ENCODE measurements at places on chromosomes 16 and 17.

GRCh38 chr17:37197336-37197735 is 178.4 kb upstream of the C17orf78 start:
- no peak for DNase-seq

GRCh38 chr16:89491238-89491869 is 993 bp upstream of the ANKRD11 start:
- DNase-seq: no peak

DNA sequence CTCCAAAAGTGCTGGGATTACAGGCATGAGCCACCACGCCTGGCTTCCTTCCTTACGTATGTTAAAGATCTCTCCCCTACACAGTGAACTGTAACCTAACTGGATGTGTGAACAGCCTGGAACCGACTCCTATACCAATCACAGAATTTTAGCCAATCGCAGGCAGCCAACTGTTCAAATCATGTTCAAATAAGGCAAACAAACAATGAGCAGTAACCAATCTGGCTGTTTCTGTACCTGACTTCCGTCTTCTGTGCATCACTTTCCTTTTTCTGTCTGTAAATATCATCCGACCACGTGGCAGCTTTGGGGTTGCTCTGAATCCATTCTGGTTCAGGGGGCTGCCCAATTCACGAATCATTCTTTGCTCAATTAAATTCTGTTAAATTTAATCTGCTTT is 27.5 kb downstream of the TEKT5 start:
- DNase-seq: no peak

DNA sequence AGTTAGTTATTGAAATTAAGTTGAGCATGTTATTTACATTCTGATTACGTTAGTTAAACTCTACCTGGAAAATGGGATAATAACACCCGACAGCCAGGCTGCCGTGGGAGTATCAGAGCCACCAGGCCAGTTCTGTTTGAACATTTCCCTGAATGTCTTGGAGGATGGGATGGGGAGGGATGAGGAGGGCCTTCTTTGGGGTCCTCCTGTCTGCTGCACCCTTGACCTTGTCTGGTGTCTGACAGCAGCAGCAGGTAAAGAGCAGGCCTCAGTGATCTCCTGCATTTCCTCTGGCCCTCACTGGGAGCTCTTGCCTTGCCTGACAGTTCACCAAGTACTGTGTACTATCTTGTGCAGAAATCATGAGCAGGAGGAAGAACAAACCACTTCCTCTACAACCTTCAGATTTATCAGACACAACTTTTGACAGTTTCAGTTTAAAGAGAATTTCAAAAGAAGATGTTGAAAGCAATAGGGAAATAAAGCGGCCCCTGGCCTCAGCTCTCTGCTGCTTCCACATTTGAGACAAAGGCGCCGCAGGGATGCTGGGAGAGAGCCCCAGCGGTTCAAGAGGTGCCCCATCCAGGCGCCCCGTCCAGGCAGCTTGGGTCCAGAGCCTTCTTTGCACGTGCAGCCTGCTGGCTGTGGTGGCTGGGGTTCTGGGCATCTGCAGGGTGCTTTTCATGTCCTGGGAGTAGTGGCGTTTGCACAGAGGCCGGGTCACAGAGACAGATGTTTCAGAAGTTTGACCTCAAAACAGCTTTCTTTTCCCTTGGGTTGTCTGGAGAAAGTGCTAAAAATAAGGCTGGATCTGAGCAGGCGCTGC is 25.3 kb downstream of the CMIP start:
- no peak for DNase-seq

- DNase-seq: no peak
Observed at GRCh38 chr17:83004791-83005380, 74.5 kb upstream of the METRNL start.

- no peak for DNase-seq
Observed at GRCh38 chr17:48122665-48123045, 15.1 kb downstream of the SNX11 start.

GRCh38 chr16:52563767-52564611 is 17.0 kb upstream of the TOX3 start:
- no peak for DNase-seq

DNA sequence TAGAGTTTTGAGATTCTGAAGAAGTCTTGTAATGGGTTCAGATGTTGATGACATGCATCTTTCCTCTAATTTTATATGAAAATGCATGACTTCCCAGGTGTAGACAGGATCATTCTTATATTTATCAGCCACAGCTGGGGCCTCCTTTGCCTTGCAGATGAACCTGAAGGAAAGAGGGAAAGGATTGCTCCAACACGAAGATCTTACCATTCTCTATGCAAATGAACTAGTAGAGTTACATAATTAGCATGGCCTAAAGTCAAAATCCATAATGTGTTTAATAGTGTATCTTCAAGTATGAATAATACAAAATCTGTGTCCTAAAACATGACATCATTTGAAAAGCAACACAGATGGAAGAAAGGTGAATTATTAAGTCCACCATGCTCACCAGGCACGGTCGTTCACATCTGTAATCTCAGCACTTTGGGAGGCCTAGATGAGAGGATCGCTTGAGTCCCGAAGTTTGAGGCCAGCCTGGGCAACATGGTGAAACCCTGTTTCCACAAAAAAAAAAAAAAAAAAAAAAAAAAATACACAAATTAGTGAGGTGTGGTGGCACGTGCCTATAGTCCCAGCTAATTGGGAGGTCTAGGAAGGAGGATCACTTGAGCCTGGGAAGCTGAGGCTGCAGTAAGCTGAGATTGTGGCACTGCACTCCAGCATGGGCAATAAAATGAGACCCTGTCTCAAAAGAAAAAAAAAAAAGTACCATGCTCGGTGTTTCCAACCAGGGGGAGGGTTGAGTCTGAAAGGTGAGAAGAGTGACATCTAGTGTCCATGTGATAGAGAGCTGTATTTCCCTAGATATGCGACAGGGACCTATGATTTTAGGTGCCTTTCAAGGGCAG is 6.3 kb downstream of the VWA3A start:
- peak; percentile 40 for DNase-seq

GRCh38 chr17:30344283-30345088 is 10.6 kb upstream of the TMIGD1 start:
- DNase-seq: peak; percentile 29

DNA sequence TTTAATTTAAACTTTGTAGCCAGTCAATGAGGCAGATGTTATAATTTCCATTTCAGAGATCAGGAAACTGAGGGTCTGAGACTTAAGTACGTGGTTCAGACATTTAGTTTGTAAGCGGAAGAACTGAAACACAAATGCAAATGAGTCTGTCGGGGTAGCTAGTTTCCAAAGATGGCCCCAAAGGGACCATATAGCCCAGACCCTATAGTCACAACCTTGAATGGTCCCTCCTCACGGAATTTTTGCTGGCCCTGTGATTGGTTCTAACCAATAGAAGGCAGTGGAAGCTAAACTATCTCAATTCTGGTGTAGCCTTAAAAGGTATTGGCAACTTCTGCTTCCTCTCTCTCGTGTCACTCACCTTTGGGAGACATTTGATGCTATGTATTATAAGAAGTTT is 7.5 kb upstream of the BCO1 start:
- DNase-seq: no peak

GRCh38 chr17:75317671-75318070 is 28.4 kb upstream of the SLC25A19 start:
- no peak for DNase-seq

DNA sequence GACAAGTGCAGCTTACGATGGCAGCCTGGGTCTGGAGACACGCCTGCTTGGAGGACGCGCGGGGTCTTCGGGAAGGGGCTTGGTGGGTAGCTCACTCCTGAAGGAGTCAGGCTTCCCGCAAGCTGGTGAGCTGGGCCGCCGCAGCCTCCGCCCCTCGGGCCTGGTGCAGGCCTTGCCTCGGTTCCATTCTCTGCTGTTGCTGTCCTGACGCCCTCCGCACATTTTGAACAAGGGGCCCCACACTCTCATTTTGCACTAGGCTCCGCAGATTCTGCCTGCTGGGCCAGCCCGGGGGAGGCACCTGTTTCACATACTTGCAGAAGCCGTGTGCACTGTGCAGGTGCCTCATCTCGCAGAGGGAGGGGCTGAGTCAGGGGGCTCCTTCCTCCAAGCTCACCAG is 31.9 kb upstream of the CBX4 start:
- no peak for DNase-seq

- DNase-seq: peak; percentile 19
Observed at GRCh38 chr16:67278773-67279295, 498 bp upstream of the PLEKHG4 start.

DNA sequence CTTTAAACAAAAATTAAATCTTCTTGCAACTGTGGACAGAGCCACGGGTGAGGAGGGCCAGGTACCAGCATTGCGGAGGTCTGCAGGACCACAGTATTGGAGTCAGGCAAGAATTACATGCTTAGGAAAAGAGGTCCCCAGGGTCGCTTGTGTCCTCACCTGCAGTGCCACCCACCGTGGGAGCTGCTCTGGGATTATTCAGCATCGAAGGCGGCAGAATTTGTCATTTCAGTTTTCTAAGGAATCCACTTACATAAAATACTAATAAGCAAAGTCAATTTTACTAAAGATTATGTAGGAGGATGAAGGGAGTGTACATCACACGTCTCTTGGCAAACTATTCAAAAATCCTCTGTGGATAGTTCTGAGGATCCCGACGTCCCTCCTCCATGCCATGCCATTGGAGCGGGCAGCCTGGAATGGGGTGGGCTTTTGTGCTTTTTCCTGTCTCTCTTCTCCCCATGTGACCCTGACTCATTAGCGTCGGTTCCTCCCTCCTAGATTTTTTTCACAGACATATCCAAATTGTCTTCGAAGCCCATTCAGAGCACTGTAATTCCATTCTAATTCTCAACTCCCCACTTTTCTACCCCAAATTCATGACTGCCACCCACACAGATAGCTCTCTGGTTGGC is 3.0 kb upstream of the PIK3R6 start:
- DNase-seq: no peak
